Lower lobe of right lung (tissue), 2 donors: ENCODE measurements at places on chromosomes 3 and 15. TPM values are rescaled to one million over a fixed set of nuclear protein-coding genes. Genes with fewer than 3 reads are reported as not detected.

Gene THBS1
- 226 TPM for total RNA-seq

GRCh38 chr3:197369545-197369944 lies 71.1 kb upstream of the DLG1 start:
- no peak overlapping the region for H3K27ac ChIP-seq
- H3K36me3 ChIP-seq, result no peaks in the 10 kb centered on the region
- no peak overlapping the region for H3K4me3 ChIP-seq
- H3K4me1 ChIP-seq, result peaks cover 29% of the 10 kb centered on the region

Gene CRABP1
- not detected for total RNA-seq

DNA sequence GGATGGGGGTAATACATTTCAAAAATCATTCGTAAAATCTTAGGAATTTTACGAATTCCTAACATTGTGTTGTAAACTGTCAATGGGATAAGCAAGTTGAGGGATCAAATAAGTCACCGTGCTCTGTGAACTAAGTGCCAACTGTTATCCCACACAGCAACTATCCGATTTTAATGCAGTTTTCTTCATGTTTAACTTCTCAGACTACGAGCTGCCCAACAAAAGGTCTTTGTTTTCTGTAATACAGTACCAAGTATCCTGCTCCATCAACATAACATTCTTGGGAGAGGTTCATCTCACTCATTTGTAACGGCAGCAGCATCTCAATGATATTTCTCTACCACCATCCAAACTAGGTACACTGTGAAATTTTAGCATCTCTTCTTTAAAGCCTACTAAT lies 654.1 kb upstream of the LMCD1 start:
- no peaks in the 10 kb centered on the region for H3K4me1 ChIP-seq
- no peak for DNase-seq
- H3K4me3 ChIP-seq, result no peak overlapping the region

DNA sequence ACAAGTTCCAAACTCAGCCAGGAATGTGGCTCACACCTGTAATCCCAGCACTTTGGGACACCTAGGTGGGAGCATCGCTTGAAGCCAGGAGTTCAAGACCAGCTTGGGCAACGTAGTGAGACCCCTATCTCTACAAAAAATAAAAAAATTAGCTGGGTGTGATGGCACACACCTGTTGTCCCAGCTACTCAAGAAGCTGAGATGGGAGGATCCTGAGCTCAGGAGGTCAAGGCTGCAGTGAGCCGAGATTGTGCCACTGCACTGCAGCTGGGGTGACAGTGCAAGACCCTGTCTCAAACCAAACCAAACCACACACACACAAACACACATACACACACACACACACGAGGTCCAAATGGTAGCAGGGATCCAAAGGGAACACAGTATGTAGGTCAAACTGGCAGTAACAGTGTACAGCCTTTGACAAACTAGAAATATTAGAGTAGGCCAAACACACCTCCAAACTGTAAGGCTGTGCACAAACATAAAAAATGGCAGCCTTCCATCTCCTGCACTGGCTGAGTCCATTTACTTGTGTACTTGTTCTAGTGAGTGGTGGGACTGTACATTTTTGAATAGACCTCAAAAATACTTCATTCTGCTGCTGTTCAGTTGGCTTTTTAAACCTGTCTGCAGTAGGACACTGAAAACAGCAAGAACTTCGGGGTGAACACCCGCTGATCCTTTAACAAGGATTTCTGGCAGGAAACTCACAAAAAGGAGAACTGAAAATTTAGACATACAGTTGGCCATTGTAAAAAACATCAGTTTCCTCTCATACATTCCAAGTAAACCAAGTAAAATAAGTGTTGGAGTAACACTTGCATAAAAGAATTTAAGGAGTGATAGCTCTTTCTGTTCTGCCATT lies 33.6 kb downstream of the INTS14 start:
- no peaks in the 10 kb centered on the region for H3K27me3 ChIP-seq
- H3K27ac ChIP-seq, result no peak overlapping the region
- no peaks in the 10 kb centered on the region for H3K4me1 ChIP-seq
- H3K4me3 ChIP-seq, result no peak overlapping the region
- peaks cover 81% of the 10 kb centered on the region for H3K36me3 ChIP-seq
- no peak for DNase-seq

DNA sequence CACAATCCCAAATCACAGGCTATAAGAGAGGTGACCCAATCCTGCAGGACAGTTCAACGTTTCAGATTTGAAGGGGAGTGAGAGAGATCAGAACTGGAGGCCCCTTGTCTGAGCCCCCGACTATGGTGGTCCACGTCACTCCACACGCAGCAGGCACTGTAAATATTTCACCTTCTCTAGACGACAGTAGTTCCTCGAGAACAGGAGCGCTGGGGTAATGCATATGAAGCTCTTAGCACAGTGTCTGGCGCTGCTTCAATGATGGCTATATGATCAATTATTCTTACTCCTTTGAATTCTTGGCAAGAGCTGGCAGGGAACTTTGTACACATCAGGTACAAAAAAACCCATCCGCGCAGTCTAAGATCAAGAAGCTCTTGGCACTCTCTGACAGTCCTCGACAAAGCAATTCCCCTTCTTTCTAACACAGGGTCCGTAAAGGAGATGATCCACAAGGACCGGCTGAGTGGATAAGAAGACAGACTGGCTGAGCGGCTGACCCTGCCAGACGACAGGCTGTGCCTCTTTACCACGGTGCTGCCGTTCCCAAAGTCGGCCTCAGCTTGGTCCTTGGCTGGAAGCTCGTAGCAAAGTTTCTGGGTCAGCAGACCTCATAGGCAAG lies 522 bp upstream of the NRROS start:
- H3K4me1 ChIP-seq, result peaks cover 48% of the 10 kb centered on the region
- H3K36me3 ChIP-seq, result no peaks in the 10 kb centered on the region
- peak overlapping the region; percentile 72 for H3K4me3 ChIP-seq

- H3K4me3 ChIP-seq, result no peak overlapping the region
- H3K27me3 ChIP-seq, result no peaks in the 10 kb centered on the region
- H3K4me1 ChIP-seq, result no peaks in the 10 kb centered on the region
- H3K27ac ChIP-seq, result no peak overlapping the region
Observed at GRCh38 chr15:43238671-43239131, 17.9 kb upstream of the EPB42 start.
